Right lobe of liver (tissue), 6 donors: ENCODE measurements at places on chromosomes 7 and 10. TPM values are rescaled to one million over a fixed set of nuclear protein-coding genes. Genes with fewer than 3 reads are reported as not detected.

ADAM8 gene
- 2.6 TPM for total RNA-seq

LDB3 gene
- total RNA-seq, result 0.25 TPM

DNA sequence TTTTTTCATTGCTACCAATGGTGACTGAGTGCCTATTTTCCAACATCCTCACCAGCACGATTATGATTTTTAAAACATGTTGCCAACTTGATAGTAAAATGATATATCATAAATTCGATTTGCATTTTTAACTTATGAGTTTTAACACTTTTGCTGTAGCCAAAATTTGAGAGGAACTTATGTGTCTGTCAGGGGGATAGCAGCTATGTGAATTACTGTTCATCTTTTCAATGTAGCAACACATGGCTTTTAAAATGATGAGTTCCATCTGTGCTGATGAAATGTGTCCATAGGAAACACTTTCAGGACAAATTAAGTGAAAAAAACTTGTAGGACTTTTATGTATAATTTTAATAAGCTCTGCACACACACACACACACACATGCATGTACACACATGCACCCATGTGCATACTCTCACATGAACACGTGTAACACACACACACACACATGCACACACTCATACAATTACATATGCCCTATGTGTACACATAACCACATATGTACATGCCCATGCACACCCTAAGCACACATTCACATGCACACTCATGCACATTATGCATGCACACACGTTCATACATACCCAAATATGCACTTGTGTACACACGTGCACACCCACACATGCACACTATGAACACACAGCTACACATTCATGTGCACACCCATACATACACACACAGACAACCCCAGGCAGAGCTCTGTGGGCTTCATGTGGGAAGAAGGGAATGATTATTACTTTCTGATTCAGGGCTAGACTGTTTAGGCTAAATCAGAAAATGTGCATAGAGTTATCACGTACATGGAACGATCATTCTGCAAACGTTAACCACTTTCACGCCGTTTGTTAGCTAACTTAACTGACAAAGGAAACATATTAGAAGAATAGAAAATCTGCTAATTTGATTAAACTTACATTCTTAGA is 68.9 kb downstream of the C10orf143 start:
- DNase-seq, result no peak

DNA sequence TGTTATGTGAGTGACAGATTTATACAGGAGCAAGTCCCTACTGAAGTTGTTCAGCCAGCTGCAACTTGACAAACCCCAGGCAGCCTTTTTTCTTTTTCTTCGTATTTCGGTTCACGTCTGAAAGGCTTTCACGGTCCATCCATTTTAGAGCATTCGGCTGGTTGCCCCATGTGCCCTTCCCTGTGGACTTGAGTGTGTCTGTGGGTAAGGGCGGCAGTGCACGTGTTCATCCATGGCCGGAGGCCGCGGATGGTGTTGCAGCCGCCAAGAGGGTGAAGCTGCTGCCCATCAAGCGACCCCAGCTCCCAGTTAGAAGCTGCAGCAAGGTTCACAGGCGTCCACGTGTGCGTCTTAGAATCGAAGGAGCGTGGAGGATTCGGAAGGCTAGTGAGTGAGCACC is 35.9 kb downstream of the PPP2R2D start:
- no peak for DNase-seq

GRCh38 chr7:44315301-44315903 is 10.0 kb downstream of the CAMK2B start:
- no peak for DNase-seq

TRIM73 gene
- total RNA-seq, result 0.31 TPM

CALN1 gene
- total RNA-seq, result 0.06 TPM

DNA sequence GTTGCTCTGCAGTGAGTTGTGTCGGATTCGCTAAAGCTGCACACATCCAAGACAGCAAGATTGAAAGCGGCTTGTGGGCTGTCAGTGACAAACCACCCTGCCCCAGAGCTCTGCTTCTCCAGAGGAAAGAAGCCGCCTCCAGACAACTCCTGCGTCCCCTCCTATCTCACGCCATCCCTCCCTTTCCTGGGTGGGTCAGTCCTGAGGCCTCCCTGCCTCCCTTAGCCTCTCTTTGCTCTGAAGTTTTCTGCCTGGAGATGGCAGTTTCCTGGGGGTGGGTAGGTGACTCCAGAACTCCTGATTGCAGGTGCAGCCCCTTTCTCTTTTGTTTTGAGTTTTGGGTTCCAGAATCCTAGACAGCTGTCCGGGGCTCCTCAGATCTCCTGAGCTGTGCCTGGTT is 78.7 kb downstream of the EMX2 start:
- DNase-seq, result no peak

MBL2 gene
- total RNA-seq, result 140 TPM

OR2A42 gene
- not detected for total RNA-seq
